ENCODE measurements at places on chromosomes 13 and 19.

DNA sequence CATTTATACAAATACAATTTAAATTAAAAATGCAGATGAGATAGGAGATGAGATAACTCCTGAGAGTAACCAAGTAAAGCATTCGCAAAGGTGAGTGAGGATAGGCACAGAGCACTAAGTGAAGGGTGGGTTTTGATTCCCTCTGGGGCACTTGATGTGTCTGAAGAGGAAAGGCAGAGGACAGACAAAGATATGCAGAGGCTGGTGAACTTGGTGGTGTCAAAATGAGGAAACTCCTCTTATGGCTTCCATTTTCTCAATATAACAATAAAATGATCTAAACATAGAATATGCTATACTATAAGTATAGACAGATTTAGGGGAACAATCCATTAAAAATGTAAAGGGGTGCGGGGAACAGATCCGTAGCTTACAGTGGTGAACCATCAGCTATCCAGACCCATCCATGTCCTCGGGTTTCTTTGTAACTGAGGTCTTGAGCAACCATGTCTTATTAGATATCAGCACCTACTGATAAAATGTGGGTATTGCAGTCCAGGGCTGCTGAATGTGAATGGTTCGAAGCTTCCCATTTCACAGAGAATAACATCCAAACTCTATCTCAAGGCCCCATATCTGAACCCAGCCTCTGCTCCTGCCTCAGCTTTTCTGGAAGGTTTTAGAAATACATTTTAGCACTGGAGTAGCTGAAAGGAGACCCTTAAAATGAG is 73.9 kb upstream of the SLC10A2 start:
- DNase-seq: no peak

DNA sequence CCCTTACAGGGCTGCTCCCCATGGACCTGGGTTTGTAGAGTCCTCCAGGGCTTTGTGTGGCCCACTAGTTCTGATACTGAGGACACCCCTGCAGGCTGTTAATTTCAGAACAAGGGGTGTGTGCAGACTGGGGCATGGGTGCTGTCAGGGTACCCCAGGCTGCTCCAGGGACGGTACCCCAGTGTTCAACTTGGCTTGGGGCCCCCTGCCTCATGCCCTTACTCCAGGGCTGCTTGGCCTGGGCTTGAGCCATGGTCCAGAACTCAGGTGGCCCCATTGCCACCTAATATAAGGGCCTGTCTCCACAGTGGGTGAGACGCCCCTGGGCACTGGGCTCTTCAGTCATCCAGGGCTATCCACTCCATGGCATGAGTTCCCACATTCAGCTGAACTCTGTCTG is 1417.6 kb downstream of the UQCRFS1 start:
- no peak for DNase-seq

DNA sequence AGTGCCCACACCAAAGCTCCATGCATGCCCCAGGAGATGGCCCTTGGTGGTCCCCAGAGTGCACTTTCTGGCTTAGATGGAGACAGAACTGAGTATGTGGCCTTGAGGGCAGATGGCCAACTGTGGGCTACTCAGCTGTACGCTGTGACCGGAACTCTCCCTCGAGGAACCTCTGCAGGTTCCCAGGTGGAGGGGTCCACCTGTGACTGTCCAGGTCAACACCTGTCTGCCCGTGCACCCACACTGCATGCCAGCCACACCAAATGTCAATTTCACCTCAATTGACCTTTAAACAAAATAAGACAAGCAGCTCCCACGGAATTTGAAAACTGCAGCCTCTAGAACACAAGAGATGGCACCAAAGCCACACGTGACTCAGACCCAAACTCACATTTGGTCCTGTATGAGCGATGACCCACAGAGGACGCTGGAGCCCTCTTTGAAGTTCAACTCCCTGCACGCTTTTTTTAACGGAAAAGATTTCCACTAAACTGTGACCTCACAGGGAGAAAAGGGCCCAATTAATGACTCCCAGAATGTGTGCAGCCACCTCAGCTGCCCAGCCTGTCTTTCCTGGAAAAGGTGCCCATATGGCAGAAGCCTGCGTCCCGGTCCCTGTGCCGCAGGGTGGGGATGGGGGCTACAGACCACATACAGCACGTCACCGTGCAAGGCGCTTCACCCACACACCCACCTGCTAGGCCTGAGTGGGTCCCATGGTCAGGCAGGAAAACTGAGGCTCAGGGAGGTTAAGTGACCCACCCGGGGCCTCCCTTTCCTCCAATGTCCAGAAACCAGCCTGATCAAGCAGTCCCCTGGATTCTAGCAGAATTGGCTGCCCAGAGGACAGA is 47.7 kb downstream of the KLF2 start:
- no peak for DNase-seq

GRCh38 chr19:46475986-46476385 is 4.6 kb upstream of the PNMA8A start:
- no peak for DNase-seq

DNA sequence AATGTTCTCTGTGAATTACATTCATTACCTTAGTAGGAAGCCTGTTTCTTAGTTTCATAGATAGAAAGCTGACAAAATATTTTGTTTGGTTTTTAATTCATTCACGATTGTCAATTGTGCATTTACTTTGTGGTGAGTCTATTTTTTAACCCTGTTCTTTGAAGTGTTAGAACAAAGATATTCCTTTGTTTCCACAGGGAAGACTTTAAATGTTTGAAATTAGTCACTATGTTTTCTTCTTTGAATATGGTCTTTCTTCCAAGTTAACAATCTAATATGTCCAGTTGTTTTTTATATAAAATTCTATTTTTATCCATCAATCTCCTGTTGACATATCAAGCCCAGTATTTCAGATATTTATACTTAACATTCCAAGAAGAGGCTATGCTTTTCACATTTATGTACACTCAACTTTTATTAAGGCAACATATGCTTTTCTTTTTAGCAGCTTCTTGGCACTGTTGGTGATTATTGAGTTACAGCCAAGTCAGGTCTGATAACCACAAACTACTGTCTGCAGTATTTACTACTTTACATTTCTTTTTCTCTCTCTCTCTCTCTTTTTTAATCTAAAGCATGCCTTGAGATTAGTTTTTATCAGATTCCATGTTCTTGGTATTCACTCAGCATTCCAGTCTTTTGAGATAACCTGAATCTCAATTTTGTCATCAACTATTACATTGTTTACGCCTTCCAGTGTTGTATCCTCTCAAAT is 812.8 kb upstream of the SLC10A2 start:
- DNase-seq: no peak
